ENCODE measurements at places on chromosomes 2 and 18.
A peak's percentile ranks its signal among the peaks of the same experiment; 100 is the strongest.

GRCh38 chr18:48954886-48955819 is 4.4 kb upstream of the SMAD7 start:
- DNase-seq = peak; percentile 42

DNA sequence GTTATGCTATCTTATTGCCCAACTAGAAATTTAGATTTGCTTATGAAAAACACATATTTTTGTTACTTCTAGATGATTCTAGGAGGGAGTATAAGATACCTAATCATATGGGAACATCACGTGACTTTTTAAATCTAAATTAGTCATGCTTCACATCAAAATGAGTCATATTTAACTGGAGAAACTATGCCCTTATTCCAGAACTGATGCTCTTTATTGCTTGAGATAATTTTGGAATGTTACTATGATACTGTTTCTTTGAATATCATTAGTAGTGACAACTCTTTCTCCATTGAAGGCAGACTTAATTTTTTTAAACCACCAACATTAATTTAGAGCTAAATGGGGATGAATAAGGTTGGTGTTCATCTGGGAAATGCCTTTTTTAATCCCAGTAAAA is 19.9 kb upstream of the ELAC1 start:
- no peak for DNase-seq

DNA sequence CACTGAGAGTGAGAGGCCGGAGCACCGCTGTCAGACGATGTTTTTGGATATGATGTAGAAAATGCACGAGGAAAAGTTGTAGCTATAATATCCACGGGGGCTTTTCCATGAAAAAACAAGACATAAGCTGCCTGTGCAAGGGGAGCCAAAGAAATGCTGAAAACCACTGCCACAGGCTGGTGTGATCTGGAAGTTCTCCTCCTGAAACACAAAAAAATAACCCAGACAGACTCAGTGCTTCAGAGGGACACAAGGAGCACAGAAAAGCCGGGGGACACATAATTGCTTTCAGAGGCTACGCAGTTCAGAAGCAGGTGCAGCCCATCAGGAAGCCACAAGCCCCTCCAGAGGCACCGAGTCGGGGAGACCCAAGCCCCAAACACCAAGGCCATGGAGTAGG is 98.2 kb downstream of the ZNF516 start:
- no peak for DNase-seq

DNA sequence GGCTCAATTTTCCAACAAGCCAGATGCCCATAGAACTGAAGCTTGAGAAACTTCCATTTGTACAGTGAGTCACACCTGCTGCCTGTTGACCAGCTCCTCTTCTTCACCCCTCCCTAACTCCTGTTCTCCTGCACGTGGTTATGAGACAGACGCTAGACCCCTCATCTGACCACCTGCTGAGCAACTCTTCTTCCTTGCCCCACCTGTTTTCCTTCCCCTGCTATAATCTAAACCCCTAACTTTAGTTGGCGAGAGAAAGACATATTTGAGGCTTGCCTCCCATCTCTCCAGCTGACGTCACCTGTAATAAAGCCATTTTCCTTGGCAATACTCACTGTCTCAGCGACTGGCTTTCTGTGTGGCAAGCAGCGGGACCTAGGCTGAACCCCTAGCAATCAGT is 22.3 kb upstream of the ITM2C start:
- no peak for DNase-seq
